ENCODE measurements at places on chromosomes 2 and 18.

- no peak for DNase-seq
Measured at GRCh38 chr2:18896125-18896764, 306.9 kb upstream of the NT5C1B start.

DNA sequence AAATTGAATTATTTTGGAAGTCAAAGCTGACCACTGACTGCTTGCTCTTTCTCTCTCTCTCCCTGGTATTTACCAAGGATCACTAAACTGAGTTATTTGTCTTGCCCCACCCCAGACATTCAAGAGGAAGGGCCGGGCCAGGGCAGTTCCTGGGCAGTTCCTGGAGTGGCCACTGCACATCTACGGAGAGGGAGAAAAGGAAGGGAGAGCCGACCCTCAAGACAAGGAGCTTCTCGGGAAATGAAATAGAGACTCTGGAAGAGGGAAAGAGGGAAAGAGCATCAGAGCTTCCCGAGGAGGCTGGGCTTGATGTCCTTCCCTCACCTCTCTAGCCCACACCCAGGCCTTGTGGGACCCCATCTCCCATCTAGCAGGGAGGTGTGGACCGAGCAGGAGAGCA lies 83.1 kb downstream of the SEPTIN10 start:
- DNase-seq: no peak

DNA sequence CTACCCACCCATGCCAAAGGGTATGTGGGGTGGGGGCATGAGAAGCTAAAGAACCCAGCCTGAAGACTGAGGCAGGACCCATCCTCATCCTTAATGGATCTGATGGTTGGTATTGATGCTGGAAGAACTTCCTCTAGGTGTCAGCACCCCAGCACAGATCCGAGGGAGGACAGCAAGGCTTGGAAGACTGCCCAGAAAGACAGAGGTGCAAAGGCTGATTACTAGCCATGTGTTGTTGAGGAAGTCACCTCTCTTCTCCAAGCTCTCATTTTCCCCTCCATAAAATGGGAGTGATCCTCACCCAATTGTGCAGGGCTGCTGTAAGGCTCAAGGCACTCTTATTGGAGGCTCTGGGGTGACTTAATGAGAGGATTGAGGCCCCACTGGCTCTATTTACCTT lies 256.5 kb downstream of the CELF4 start:
- DNase-seq: no peak

DNA sequence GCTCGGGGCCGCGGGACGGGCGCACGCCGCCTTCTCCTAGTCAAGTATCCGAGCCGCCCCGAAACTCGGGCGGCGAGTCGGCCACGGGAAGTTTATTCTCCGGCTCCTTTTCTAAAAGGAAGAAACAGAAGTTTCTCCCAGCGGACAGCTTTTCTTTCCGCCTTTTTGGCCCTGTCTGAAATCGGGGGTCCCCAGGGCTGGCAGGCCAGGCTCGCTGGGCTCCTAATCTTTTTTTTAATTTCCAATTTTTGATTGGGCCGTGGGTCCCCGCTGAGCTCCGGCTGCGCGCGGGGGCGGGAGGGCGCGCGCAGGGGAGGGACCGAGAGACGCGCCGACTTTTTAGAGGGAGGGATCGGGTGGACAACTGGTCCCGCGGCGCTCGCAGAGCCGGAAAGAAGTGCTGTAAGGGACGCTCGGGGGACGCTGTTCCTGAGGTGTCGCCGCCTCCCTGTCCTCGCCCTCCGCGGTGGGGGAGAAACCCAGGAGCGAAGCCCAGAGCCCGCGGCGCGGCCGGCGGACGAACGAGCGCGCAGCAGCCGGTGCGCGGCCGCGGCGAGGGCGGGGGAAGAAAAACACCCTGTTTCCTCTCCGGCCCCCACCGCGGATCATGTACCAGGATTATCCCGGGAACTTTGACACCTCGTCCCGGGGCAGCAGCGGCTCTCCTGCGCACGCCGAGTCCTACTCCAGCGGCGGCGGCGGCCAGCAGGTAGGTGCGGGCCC lies 617 bp downstream of the FOSL2 start:
- DNase-seq: no peak
